ENCODE measurements at places on chromosomes 5 and 9.

- DNase-seq: no peak
Observed at GRCh38 chr9:79477955-79478771, 93.6 kb upstream of the TLE4 start.

DNA sequence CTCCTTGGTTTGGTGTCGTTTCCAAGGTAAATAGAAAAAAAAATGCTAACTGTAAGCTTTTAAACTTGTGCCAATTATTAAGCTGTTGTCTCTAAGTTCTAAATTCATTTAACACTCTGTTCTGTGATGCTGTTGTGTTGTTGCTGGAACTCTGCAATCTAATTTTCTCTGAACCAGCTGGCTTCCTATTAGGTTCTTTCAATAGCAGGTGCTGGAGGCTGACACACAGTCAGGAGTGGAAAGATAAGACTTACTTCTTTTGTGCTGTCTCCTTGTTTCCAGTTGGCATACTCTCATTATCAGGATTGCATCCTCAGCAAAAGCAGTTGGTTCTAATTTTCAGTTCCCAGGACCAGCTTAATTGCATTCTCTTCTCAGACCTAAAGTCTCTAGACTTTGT is 1252.6 kb upstream of the NUDT12 start:
- no peak for DNase-seq

GRCh38 chr9:112719696-112720095 is 1.8 kb upstream of the INIP start:
- DNase-seq: no peak

DNA sequence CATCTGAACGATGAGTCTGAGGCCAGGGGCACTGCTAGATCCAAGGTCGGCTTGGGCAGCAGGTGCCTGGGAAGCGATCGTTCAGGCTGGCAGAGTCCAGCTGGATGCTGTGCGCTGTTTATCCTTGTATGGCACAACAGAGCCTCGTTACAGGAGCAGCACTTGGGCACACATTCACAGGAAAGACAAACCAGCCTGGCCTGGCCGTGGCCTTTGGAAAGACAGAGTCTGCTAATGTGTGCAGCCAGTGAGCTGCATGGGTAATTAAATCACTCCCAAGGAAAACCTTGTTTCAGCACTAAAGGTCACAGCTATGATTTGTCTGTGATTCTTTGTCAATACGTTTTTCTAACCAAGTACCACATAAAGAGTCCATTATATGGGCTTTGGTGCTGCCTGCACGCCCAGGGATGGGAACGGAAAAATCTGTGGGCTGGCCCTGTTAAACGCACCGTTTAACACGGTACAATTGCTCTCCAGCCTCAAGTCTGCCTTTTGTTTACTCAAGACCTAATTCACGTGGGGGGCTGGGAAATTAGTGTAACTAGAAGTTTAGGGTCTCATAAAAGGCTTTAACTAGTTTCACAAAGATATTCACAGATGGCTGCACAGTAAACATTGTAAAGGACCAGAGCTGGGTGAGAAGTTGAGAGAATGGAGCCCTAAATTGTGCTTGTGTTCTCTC is 509.3 kb downstream of the KDM4C start:
- no peak for DNase-seq

- DNase-seq: no peak
Observed at GRCh38 chr9:106883030-106883429, 20.1 kb downstream of the ZNF462 start.

DNA sequence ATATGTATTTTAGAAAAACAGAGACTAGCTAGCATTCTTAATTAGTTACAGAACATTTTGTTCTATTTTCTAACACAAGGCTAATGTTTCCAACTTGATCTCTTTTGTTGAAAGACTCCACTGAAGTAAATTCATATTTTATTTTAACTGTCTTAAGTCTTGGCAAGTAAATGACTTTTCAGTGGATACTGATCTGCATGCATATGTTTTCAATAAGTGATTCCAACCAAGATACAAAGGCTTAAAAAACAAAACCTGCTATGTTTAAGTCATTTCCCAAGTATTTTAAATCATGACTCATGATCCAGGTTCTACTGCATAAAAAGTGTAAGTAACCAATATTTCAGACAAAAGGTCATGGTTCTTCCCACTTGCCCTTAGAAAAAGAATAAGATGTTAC is 5.7 kb downstream of the CDO1 start:
- no peak for DNase-seq

GRCh38 chr9:81445331-81445921 is 243.9 kb downstream of the TLE1 start:
- no peak for DNase-seq

- no peak for DNase-seq
Observed at GRCh38 chr5:170265522-170265921, 32.1 kb downstream of the LCP2 start.

- DNase-seq: no peak
Observed at GRCh38 chr5:2047341-2047927, 164.7 kb upstream of the IRX4 start.

DNA sequence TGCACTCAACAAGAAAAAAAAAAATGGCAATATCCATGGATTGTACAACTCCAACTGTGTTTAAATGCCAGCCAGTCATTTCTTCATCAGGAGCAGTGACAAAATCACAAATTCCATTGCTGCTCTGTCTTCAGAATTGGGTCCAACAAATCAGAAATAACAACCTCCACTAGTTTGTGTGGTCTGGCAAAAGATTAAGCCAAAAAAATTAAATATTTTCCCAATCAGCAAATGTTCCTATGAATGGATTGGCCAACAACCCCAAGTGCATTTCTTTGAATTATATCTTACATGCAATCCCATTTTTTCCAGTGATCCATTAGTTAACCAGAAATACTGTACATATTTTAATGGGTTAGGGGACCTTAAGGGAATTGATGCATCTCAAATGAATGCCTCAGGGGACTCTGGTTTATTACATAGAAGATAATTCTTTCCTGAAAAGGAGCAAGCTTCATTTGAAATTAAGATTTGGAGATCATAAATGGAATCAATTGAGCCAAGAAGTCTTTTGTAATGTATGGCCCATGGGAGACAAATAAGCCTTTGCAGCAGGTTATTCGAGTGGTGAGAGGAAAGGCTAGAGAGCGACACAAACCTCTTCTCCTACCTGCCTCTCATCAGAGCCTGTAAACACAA is 131.8 kb downstream of the TLE1 start:
- no peak for DNase-seq

- DNase-seq: no peak
Observed at GRCh38 chr5:112597831-112598230, 139.9 kb upstream of the APC start.

DNA sequence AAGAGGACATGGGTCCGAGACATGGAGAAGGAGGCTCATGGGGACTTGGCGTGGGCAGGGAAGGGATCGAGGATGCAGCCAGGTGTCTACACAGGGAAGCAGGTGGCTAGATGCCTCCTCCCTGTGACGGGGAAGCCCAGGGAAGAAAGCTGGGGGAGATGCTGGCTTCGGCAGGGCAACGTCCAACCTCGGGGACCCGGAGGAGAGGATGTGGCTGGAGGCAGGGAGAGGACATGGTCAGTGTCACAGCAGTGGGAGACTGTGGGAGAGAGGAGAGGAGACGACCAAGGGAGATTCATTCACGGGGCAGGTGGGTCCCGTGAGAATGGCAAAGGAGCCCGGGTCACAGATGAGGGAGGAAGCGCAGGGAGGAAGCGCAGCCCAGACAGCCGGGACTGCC is 73.2 kb upstream of the PHYKPL start:
- DNase-seq: no peak

- DNase-seq: peak; percentile 70
Observed at GRCh38 chr5:177133096-177133852, at the start of gene NSD1. Gene NSD1 (plus strand): TSS chr5:177133773. CDS start chr5:177135104, 1,331 bp downstream.

DNA sequence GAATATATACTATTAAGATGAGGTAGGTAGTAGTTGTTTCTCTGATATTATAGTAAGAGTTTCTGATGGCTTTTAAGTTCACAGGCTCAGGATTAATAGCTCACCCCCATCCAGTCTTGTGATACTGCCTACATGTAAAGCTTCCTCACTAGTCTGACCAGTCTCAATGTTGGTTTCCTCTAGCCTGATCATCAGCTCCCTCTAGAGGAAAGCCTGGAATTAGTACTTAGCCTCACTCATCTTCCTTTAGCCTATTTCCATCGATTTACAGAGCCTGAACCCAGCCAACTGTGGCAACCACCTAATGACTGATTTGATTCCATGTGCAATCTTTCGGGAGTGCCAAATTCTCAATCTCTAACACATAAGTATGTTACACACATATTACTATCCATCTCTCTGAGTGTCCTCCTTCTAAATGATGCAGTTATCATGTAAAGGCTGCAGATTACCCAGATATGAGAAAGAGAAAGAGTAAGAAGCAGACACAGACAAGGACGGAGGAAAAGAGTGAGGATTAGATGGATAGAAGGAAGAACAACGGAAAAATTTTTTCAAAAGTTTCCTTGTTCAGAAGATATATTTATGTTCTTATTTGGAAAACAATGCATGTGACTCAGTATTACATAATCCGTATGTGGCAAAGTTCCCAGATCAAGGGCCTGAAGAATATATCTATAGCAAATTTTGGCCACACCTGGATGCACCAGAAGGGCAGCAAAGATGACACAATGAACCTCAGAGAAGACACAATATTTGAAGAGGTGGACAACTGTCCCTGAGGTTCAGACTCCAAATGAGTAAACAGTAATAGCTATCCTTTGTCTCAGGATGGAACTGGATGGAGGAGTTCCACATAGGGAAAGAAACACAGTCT is 333.7 kb downstream of the ELAVL2 start:
- no peak for DNase-seq

DNA sequence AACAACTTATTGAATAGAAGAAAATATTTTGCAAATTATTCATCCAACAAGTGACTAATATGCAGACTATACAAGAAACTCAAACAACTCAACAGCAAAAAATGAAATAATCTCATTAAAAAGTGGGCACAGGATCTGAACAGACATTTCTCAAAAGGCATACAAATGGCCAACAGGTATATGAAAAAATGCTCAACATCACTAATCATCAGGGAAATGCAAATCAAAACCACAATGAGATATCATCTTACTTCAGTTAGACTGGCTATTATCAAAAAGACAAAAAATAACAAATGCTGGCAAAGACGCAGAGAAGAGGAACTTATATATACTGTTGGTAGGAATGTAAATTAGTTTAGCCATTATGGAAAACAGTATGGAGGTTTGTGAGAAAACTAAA is 1.8 kb upstream of the AMACR start:
- no peak for DNase-seq

DNA sequence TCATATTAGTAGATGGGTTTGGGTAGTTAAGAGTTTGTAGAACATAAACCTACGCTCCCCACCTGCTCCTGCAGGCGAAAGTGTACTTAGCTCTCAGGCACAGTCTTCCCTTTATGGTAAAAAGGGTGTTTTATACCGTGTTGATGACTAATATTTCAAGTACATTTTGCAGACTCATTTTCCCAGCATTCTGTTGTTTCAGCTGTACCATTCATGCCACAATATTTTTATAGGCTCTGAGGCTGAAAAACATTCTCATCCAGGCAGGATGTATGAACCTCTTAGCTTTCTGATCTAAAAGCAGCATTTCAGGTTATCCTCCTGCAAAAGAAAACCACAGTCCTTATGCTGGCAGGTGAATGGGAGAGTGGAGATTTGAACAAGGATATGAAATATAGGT is 231.4 kb downstream of the NR2F1-AS1 start:
- no peak for DNase-seq

DNA sequence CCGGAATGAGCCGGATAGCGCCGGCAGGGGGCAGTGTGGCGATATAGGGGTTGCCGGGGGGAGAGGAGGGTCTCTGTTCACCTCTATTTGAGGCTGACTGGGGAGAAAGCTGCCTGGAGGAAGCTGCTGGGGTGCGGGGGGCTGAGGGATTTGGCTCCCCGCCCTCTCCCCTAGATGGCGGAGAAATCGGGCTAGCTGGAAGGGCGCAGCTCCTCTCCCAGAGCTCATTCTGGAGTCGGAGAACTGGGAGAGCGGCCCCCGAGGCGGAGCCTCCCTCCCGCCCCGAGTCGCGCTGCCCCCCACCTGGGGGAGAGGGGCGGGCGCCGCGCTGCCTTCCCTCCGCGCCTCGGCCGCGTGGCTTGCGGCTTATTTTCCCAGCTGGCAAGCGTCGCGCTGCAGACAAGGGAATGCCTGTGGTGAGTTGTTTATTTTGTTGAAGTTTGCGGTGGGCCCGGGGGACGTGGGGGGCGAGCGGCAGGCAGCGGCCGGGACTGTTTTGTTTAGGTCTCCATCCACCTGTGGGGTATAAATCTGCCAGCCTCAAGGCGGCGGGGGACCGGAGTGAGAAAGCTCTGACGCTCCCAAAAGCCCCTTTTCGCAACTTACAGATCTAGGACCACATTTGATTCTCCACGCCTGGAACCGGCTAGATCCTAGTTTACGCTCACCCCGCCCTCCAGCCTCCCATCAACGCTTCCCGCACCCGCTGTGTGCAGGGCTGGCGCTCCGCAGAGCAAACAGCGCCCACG is 4.1 kb upstream of the RGMB start:
- no peak for DNase-seq

DNA sequence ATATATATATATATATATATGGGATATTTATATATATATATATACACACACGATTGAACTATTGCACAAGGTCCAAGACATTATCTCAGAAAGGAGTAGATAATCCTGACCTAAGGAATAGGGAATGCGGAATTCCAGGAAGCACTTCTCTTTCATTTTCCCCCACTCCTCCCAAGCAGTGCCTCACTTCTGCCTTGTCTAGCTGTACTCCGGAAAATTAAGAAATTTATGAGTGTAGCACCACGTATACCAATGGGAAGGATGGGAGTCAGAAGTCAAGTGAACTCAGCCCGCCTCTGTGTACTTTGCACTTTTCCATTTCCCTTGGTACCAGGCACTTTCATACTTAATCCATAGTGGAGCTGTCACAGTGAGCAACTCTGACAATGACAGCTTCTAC is 10.9 kb downstream of the SLC36A1 start:
- no peak for DNase-seq

DNA sequence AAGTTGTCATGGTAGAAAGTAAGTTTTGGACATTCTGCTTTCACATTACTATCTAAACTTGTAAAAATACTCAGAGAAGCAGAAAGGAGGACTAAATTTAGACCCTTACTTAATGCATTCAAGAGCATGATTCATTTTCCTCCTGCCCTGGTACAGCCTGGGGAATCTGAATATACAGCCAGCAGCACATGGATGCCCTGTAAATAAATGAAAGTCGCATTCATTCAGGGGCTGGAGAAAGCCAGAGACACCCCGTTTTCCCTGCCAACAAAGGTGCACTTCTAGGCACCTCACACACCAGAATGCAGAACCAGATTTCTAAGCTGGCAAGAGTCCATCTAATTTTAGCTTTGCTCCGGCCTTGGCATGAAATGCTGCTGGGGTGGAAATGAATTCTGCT is 172.7 kb upstream of the KLF9 start:
- no peak for DNase-seq

Data from stimulated activated CD8-positive, alpha-beta memory T cell treated with anti-CD3 and anti-CD28 coated beads, Interleukin-7, amount 100 ng/mL, for 24 hours (primary cell).